HT-29 (cell line): ENCODE measurements at places on chromosomes 2 and 18.

- DNase-seq = no peak
Observed at GRCh38 chr18:3342628-3343027, 80.7 kb downstream of the MYL12B start.

GRCh38 chr2:149015926-149016563 is 22.5 kb upstream of the LYPD6B start:
- DNase-seq = no peak

GRCh38 chr2:214676421-214677089 is 132.9 kb downstream of the BARD1 start:
- no peak for DNase-seq

GRCh38 chr18:7955175-7955574 is 388.1 kb downstream of the PTPRM start:
- DNase-seq = no peak

DNA sequence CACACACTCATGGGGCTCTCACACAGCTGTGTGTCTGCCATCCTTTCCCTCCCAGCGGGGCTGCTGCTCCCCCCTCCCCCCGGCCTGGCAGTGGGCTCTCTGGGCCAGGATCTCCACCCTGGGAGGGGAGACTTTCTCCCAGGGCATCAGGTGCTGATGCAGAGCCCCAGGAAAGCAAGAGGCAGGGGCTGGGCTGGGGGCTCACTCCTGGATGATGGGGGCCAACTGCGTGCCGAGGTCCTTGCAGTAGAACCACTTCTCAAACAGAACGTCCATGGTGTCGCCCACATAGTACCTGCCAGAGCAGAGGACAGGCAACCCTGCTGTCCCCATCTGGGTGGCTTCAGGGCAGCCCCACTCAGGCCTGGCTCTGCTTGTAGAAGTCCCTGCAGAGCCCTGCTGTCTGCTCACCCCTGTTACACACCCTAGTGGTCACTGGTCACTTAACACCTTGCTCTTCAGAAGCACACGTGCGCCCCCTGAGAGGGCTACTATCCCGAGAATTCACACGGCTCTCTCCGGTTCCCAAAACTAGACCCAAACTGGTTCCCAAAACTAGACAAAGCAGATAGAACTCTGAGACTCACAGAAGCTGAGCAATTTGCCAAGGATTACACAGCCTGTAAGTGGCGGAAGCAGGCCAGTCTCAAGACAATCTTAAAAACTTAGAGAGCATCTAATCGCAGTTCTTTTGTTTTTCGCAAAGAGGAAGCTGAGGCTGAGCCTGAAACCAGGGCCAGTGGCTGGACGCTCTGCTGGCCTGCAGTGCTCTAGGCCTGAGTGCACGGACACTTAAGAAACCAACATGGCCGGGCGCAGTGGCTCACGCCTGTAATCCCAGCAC is 6.6 kb upstream of the OXER1 start:
- DNase-seq = peak; percentile 59

- peak; percentile 84 for DNase-seq
Observed at GRCh38 chr2:69893684-69894551, at the start of gene SNRNP27. TSS of gene SNRNP27 (plus strand) at chr2:69893956. CDS start at chr2:69893985, 29 bp downstream.

DNA sequence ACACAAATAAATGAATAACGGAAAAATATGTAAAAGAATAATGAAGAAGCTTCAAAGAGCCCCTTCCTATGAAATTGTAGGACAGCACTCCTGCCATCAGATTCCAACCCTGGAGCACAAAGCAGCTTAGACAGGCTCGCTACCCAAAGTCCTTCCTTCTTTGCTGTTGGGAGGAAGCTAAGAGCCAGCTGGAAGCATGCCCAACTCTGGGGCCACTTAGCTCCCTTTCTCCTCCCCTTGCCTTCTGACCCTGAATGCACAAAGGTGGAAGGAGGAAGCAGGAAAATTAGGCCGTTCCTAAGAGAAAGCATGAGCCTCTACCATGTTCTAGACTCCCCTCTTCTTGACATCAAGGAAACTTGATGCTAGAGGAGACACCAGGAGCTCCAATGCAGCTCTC is 700.8 kb downstream of the RNF144A start:
- DNase-seq = no peak

GRCh38 chr2:188620916-188621315 is 329.2 kb downstream of the GULP1 start:
- DNase-seq = no peak

DNA sequence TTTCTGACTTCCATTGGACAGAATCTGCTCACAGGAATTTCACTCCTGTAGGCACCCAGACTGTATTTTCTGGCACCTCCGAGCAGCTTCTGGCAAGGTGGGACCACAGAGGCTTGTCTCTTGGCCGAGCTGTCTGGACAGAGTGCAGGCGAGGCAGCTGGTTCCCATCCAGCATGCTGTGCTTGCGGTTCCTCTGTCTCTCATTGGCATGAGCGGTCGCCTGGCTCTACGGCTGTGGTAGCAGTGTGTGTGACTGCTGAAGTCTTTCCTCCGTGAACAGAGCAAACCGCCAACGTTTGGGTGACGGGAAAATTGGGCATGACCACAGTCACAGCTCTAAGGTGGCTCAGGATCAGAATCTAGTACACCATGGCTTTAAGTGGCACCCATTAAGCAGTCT is 411.7 kb upstream of the NETO1 start:
- DNase-seq = no peak

GRCh38 chr2:206764673-206765241 is 371 bp downstream of the MDH1B start:
- no peak for DNase-seq

- no peak for DNase-seq
Observed at GRCh38 chr2:63073994-63074393, 23.4 kb downstream of the OTX1 start.

- DNase-seq = no peak
Observed at GRCh38 chr2:66173645-66174044, 261.3 kb upstream of the MEIS1 start.

- no peak for DNase-seq
Observed at GRCh38 chr2:202689459-202689858, 54.7 kb downstream of the FAM117B start.

- DNase-seq = no peak
Observed at GRCh38 chr2:33272001-33272400, 204.4 kb upstream of the RASGRP3 start.

DNA sequence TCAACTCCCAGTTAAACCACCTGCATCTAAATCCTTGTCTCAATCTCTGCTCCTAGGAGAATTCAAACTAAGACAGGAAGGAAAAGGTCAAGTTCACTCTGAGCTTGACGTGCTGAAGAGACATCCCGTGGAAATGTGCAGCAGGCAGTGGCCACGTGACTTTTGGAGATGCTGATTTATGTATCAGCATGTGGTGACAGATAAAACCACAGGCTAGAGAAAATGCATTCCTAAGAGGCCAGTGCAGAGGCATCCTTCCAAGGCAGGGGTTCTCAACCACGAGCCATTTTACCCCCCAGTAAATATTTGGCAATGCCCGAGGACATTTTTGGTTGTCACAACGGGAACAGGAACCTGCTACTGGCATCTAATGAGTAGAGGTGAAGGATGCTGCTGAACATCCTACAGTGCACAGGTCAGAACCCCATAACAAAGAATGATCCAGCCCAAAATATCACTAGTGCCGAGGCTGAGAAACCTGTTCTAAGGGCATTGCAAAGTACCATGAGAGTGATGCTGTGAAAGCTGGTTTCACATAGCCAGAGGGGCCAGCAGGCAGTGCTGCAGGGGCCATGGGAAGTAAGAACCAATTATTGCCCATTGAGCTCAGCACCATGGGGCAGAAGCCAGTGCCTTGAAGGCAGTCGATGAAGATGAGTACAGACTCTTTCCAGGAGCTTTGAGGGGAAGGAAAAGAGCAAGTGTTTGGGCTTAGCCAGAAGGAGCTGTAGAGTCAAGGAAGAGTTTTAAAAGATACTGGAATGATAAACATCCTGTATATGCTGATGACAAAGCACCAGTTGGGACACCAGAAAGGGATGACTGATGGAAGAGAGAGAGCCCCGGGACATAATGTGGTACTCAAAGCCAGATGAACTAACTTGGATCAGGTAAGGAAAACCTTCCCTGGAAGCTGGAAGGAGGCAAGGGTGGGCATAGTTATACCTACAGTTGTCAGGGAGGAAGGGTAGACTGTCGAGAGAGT is 174.6 kb downstream of the HAUS1 start:
- no peak for DNase-seq

GRCh38 chr2:181252262-181253148 is 204.7 kb upstream of the ITGA4 start:
- no peak for DNase-seq

GRCh38 chr2:237449193-237449881 is 35.4 kb upstream of the COL6A3 start:
- DNase-seq = no peak

- DNase-seq = no peak
Observed at GRCh38 chr2:210318891-210319290, 3.9 kb upstream of the MYL1 start.

GRCh38 chr2:128156812-128157211 is 65.8 kb downstream of the UGGT1 start:
- no peak for DNase-seq

DNA sequence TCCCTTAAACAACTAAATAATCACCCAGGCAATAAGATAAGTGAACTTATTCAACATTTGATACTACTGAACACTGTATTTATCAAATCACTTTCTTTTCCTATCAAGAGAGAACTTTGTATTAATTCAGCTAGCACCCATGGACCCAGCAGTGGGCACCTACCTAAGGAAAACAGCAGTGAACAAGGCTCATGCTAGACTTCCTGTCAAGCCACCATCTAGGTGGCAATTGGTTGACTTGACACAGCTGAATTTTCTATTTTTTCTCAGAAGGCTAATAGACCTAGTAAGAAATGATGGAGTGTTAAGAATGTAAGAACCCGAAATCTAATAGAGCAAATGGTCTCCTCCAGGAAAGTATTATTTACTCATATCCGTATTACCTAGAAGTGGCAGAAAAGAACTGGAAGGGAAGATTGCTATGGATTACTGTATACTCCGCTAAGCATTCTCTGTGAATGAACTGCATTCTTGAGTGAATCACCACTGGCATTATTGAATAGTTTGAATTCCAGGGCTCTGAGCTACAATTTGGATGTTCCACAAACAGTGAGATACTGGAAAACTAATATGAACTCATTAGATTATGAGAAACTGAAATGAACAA is 988.2 kb upstream of the CDH2 start:
- no peak for DNase-seq

DNA sequence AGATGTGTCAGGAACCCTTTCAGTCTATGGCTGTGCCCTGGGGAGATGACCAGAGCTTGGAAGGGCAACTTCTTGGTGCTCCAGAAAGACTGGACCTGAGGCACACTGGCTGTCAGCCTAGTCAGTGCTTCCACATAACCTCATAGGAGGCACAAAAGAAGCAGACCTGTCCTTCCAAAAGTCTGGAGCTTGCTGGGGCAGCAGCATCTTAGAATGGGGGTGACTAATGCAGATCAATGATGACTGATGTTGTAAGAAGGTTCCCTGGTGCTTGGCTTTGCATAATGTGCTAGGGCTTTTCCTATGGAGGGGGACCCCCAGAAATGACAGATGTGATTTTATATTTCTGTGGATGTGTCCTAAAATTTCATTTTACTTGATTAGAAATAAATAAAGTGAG is 255.7 kb upstream of the THUMPD2 start:
- DNase-seq = no peak

DNA sequence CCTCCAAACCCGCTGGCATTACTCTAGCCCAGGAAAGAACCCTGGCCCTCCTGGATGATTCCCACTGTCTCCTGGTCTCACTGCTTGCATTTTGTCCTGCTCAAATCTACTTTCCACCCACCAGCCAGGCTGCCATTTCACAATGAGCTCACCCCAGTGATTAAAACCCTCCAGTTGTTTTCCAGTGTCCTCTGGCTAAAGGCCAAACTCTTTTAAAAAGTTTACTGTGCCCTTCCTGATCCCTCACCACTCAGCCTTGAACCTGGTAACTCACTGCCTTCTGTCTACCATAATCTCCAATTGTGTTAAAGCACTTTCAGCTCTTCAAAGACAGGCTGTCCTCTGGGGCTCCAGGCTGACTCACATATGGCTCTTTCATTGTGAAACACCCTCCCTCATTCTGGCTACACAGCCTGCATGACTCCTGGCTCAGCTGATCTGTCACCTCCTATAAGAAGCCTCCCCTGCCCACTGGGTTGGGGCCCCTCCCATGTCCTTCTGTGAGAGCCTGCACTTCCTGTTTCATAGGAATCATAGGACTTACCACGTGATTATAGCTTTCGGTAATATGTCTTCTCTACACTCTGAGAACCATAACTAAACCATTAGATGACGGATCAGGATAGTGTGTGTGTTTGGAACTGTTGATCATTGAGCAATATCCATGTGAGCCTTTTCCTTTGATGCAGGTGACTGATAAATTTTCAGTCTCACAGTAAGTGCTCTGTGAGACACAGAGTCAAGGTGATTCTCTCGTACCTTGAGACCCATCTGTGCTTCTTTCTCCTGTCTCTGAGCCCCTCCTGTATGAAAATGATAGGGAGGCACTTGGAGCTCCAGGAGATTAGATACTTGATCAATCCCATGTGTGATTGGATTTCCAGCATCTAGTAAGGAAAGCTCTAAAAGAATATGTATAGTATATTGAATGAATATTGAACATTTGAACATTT is 590.8 kb upstream of the ID2 start:
- DNase-seq = peak; percentile 36

DNA sequence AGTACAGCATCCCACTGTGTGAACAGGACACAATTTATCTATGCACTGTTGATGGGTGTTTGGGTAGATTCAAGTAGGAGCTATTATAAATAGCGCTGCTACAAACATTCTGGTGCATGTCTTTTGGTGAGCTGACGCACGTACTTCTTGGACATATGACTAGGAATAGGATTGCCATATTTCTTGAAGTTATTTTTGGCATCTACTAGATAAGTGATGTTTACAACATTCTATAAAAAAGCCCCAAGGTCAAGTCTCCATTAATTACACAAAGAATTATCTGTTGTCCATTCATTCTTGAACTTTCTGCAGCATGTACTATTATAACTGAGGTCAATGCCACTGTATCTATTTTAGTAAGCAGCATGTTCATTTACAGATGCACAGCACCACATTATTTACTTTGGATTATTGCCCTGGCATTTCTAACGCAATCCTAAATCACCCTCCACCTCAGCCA is 225.5 kb upstream of the TMEM200C start:
- DNase-seq = no peak

- no peak for DNase-seq
Observed at GRCh38 chr2:203438528-203438927, 96.6 kb downstream of the RAPH1 start.

GRCh38 chr2:19505199-19506136 is 147.0 kb upstream of the OSR1 start:
- peak; percentile 64 for DNase-seq

DNA sequence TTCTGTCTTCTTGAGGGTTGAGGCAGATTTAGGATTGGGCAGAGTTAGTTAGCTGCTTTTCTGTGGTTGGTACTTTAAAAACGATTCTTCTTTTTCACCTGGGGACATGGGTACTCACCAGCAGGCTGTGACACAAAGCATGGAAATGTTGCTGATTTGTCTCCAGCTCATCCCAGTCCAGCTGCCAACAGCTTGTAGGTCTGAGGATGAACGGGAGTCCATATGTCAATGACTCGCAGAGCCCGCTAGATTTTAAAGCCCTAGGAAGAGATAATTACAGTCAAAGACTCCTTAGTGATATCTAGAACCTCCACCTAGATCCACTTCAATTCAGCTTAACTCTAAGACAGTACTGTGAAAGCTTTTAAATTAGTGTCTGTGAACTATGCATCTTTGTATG is 20.8 kb downstream of the DOK1 start:
- no peak for DNase-seq
